ENCODE measurements at places on chromosomes 5 and 9.

DNA sequence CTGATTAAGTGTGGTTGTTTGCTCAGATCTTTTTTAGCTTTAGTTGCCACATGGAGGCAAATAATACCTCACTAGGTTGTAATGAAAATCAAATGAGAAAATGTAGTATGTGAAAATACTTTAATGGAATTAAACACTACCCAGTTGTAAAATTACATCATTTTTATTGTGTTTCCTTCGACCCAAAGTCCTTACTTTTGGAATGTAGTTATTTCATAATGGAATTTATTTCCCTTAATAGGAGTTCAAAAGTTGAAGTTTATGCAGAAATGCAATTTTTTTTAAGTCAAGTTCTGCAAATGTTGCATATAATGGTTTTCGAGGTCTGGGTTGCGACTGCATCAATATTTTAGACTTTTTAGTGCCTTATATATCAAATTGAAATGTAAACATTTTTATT, 31.0 kb downstream of the TNPO1 start:
- no peak for DNase-seq

- DNase-seq: no peak
These were observed 45.2 kb downstream of the ADRA1B start for GRCh38 chr5:159961176-159962160.

- no peak for DNase-seq
These were observed 1.2 kb downstream of the GALT start for GRCh38 chr9:34647651-34648050.

- DNase-seq: no peak
These were observed 30.2 kb upstream of the SLC9A3 start for GRCh38 chr5:554284-554988.

DNA sequence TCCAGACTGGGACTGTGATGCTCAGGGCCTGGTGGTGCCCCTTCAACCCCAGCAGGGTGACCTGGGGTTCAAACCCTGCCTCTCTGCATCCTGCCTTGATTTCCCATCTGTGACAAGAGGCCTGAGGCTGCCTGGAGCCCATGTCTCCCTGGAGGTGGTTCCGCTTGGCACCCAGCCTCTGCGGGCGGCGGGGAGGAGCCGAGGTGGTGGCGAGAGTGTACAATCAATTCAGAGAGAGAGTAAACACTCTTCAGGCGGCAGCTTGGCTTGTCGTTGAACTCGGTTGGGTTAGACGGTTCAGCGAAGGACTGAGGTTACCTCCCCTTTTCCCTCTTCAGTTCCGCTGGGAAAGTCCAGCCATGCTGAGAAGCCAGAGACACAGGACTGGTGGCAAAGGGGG, 39.3 kb downstream of the NTNG2 start:
- DNase-seq: no peak

GRCh38 chr5:174829511-174829864, 105.1 kb downstream of the MSX2 start:
- DNase-seq: no peak

DNA sequence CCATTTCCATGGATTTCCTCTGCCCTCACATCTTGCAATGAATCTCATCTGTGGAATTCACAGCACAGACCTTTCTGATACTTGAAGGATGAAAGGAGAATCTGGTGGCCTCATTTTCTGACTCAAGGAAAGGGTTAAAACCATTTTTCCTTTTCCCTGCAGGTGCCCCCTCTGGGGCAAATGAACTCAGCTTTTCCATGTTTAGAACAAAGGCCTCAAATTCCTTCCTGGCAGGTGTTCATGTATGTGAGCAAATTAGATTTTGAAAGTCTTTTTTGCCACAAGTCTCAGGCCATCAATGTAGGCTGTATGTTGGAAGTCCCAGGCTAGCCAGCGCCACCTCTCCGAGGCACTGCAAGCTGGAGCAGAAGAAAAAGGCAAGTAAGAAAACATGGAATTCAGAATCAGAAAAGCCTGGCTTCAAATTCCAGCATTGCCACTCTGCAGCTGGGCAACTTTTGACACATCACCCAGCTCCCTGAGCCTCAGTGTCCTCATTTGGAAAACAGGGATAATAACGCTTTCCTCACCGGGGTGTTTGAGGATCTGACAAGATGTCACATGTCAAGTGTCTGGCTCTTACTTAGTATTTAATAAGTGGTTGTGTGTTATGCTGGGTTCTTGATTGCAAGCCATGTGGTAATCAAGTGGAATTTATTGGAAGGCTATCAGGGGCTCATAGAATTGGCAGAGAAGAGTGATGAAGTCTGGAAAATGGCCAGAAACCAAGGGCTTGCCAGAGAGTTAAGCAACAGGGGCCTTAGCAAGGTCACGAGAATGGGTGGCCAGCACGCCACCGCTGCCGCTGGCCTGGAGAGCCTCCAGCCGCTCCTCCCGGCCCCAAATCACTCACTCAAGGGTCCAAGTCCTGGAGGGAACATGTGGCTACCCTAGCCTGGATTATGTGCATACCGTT, 48.4 kb upstream of the SMIM23 start:
- DNase-seq: no peak

DNA sequence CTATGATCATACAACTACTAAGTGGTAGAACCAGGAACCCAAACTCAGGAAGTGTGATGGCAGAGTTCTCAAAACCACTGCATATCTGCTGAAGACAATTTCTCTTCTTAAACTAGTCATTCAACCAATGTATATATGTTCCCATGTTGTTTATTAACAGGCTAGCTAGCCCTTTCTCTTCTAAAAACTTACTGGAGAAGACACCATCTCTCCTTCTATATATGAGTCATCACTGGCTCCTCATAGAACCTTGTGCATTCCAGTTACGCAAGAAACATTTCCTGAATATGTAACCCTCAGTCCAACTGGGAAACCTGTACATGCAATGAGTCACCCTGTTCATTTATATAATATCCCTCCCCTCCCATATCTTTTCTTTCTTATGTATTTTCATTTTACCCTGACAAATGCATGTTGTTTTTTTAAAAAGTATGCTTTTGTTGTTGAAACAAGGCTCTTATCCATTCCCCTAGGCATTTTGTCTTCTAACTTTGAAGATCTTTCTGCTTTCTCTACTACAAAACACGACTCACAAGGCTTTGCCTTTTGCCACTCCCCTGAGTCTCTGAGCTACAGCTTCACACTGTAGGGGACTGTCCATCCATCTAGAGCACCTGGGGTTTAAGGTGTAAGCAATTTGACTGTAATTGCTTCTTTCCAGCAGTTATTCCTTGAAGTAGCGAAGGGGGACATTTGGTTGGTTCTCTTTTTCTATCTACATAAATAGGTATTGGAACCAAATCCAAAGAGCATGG, 119.5 kb downstream of the ANXA1 start:
- no peak for DNase-seq

GRCh38 chr9:127991017-127991756, 10.4 kb upstream of the EEIG1 start:
- DNase-seq: no peak

GRCh38 chr5:124581738-124582560, 164.5 kb downstream of the ZNF608 start:
- no peak for DNase-seq

GRCh38 chr5:98259595-98259994, 513.9 kb upstream of the RGMB start:
- no peak for DNase-seq

DNA sequence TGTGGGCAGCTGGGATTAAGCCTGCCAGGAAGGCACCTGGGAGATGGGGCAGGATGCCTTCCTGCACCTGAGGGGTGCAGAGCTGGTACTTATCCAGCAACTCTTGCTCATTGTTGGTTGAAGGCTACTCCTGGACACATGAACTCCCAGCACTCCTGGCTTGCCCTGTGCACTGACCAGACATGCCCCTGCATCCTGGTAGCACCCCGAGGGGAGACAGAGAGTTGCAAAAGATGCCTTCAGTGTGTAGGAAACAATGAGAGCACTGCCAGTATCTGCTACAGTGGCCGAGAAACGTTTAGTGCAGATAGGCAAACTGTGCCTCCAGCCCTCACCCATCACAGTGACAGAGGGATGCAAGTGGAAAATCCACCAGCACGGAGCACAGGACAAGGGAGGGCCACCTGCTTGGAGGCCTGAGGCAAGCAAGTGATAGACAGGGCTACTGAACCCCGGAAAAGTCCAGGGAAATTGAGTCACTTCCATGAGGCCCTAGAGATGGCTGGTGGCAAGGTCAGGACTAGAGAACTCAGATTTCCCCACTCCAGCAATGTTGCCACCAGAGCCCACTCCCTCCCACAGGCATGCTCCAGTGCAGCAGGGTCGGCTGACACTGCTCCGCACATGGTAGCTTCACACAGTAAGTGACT, 171.1 kb downstream of the FSTL4 start:
- DNase-seq: no peak

DNA sequence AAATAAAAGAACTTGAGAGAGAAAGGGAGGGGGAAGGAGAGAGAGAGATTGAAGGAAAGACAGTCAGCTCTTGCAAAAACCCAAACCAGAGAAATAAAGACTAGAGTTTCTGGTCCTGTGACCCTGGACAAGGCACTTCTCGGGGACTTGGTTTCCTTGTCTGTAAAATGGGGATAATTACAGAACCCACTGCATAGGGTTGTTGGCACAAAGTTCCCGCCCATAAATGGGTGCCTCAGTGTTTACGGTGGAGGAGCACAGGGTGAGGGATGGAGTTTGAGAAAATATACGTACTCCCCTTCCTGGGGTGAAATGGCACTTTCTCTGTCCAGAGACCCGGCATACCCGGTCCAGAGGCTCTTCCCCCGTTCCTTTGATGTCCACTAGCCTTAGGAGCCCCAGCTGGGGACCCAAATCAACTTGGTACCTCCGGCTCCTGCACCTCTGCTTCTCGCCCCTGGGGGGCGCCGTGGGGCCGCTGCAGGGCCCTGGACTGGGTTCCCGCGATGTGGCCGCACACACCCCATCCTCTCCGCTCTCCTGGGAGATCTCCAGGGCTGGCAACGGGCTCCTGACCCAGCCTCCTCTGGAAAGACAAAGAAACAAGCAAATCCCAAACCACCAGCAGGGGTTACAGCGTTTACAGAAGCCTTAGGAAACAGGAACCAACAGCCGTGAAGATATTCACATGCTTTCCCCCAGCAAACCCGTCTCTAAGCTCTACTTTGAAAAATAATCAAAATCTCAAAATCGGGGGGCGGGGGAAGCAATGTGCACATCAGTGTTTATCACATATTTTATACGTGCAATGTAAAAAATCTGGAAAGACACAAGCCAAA, 26.3 kb downstream of the PTGES start:
- peak; percentile 44 for DNase-seq

DNA sequence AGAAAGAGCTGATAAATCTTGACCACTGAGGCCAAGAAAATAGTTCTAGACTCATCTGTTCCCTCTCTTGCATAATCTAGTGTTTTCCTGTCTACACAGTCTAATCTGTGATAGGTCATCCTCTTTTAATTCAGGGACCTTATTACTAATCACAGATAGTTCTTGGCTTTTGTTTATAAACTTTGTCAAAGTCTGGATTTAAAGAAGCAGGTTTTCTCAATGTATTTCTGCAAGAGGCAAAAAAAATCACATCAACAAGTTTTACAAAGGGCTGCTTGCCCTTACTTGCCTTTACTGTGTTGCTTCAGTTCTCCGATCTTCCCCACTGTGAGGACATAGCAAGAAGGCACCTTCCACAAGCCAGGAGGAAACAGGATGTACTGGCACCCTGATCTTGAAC, 43.9 kb upstream of the MTAP start:
- no peak for DNase-seq

DNA sequence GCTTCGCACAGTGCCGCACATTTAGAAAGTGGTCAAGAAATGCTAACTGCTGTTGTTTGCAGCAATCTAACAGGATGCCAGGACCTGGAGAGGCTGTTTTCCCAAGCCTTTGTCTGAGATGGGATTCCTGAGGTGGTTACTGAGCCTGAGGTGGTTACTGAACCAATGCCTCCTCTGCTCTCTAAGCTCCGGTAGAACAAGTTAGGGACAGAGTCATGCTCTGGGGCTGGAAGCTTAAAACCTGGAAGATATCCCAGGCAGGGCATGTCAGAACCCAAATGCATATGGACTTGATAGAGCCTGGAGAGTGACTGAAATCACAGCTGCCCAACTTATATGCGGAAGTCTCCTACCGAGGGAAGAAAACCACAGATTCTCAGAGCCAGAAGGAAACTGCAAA, 46.5 kb upstream of the FAT2 start:
- DNase-seq: no peak

GRCh38 chr9:123647145-123647544, 282.8 kb downstream of the DENND1A start:
- DNase-seq: no peak

DNA sequence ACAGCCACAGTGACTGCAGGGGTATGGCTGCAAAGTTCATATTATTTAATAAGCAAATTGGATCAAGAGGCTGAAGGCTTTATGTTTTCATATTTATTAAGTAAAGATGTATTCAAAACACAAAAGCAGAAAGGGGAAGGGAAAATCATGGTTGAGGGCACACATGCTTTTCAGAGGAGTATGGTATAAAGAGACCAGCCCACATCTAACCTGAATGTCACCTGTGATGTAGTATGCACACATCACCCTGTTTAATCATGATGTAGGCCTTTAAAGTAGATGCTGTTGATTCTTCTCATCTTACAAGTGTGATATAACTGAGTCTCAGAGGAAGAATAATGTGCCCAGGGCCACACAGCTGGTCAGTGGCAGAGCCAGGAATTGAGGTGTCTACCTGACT, 211.8 kb downstream of the DCP2 start:
- no peak for DNase-seq

GRCh38 chr5:121478636-121479035, 373.0 kb upstream of the FTMT start:
- DNase-seq: no peak

GRCh38 chr5:10201223-10201868, 48.3 kb downstream of the ATPSCKMT start:
- DNase-seq: no peak

DNA sequence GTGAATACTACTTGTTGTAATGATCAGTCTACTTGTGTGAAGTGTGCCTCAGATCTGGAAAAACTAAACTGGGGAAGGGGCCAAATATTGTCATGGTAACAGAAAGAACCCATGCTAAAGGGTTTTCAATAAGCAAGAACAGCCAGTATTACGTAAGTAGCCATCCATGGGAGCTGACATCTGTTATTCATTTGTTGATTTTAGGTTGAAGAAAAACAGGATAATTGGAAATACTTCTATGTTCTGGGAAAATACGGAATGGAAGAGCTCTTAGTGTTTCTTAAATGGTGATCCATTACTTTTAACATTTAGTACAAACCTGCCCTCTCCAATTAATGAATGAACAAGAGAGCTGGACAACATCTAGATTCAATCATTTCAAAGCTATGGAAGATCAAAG, 485.8 kb downstream of the NTRK2 start:
- no peak for DNase-seq

GRCh38 chr9:9970514-9970913, 642.3 kb downstream of the PTPRD start:
- no peak for DNase-seq

GRCh38 chr5:95162231-95162992, 122.5 kb downstream of the MCTP1 start:
- no peak for DNase-seq

Measured in T-helper 9 cell (primary cell).